ENCODE measurements at places on chromosomes 2 and 18. TPM values are rescaled to one million over a fixed set of nuclear protein-coding genes. Genes with fewer than 3 reads are reported as not detected.

MYO5B gene
- 1.1 TPM for total RNA-seq

DNA sequence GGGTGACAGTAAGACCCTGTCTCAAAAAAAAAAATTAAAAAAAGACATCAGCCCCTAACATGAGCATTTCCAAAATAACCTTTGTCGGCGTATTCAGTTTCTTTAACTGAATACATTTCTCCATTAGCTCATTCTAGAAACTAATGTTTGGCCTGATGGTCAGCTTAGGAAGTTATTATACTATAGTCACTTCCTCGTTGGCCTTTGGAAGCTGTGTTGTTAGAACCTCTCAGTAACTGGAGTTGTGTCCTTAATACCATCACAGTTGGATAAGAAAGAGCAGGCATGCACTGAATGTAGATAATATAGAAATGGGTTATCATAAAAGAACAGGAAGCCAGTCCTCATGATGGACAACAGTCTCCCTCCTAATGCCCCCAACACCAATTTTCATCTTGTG, 112.8 kb downstream of the ANTXR1 start:
- DNase-seq = no peak

DNA sequence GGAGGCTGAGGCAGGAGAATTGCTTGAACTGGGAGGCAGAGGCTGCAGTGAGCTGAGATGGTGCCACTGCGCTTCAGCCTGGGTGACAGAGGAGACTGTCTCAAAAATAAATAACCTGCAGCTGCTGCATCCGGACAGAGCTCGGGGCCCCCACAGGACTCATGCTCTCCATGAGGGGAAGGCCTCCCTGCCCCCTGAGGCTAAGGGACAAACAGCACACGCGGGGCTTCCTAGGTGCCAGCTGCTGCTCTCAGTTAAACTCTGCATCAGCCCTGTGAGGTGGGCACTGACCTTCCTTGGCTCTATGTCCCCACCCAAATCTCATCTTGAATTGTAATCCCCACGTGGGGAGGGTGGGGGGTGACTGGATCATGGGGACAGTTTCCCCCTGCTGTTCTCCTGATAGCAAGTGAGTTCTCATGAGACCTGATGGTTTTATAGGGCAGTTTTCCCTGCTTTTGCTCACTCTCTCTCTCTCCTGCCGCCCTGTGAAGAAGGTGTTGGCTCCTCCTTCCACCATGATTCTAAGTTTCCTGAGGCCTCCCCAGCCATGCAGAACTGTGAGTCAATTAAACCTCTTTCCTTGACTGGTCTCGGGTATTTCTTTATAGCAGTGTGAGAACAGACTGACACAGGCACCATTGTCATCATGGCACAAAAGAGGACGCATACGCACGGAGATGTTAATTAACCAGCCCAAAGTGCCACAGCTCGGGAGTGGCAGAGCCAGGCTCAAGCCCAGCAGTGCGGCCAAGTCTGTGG, 49.9 kb upstream of the TAF1B start:
- DNase-seq = peak; percentile 16

- DNase-seq = no peak
Observed at GRCh38 chr18:5452943-5453443, 90.8 kb downstream of the EPB41L3 start.

GRCh38 chr18:7683753-7684152, 116.6 kb downstream of the PTPRM start:
- no peak for DNase-seq

- no peak for DNase-seq
Observed at GRCh38 chr2:128797937-128798336, 479.3 kb upstream of the HS6ST1 start.

DNA sequence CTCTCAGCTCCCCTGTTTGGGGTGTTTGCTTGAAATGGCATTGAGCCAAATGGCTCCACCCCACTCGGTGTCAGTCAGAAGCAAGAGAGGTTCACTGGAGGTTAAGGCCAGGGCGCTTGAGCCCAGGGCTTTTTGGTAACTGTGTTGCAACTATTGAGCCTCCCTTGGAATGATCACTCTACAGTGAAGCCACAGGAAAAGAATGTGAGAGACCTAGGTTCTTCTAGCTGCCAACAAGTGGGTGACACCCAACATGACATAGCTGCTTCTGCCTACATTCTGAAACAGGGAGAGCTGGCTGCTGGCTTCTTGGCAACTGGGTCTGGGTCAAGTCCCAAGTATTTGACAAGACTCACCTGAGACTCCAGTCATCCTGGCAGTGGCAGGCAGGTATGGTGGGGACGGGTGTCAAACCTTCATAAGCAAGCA, 7.1 kb upstream of the GRHL1 start:
- no peak for DNase-seq

DNA sequence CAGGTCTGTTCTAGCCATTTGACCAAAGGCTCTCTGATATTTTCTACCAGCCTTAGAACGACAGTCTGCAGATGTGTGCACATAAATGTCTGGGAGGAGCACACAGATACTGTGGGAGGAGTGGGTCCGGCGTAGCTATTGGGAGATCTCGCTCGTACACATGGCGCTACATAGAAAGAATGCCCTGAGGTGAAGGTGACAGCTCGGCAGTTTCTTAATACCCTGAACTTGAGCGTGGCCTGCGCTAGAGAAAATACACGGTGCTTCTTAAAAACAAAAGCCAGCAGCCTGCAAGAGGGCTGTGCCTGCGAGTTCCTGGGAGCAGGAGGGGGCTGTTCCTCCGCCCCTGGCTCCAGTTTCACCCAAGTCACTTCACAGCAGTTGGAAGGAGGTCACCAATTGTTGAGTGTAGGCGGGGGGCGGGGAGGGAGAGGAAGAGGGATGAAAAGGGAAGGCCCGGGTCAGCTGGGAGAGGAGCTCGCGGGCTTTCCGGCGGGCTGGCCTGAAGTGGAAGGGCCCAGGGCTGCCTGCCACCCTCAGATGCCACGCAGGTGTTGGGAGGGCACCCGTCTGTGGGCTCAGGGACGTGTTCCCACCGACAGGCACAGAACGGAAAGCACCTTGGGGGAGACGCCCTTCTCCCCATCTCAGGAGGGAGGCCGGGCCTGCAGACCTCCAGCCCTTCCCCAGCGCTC, 124.7 kb upstream of the ZNF516 start:
- peak; percentile 77 for DNase-seq
